Right lobe of liver (tissue), 6 donors: ENCODE measurements at places on chromosomes 11 and 22.

DNA sequence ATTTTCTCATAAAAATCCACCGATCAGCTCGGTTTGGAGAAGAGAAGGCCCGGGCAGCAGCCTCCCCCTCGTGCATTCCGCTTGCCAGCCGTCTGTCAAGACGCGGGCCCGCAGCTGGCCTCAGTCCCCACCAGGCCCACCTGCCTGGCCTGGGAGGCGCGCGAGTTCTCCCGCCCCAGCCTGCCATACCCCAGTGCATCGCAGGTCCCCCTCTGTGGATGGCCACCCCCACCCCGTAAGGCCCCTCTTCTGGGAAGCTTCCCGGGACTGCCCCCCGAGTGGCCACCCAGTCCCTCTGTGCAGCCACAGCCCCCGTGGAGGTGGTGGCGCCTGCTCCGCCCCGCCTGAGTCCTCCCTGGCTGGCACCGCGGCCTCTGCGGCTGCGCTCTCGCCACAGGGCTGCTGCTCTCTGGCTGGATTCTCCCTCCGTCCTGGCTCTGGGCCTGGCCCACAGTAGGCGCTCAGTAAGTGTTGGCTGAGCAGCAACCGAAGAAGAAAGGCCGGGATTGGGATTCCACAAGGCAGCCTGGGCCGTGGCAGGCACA lies 74.0 kb upstream of the TCF20 start:
- no peak for DNase-seq

DNA sequence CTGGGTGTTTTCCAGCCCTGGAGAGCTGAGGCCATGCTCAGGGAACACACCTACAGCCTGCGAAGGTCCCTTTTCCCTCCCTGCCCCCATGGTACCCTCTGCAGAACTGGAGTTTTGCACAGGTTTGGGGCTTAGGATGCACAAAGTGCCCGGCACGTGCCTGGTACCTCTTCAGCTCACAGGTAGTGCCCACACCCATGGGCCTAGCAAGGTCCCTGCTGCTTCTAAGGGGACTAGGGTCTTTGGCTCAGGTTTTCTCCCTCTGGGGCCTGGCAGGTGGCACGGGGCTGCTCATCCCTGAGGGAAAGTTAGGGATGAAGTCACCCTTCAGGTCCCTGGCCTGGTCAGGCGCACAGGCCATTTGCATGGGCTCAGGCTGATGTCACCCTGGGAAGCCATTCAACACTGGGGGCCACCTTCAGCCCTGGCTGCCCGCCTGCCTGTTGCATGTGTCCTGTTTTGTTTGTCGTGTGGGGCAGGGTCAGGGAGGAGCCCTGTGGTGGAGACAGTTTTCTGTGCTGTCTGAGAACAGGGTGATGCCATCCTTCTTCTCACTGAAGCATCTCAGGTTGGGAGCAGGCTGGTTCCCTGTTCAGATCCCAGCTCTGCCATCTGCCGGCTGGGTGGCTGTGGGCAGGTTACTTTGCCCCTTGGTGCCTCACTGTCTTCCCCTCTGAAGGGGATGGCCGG lies 68.3 kb upstream of the CRYBB3 start:
- peak; percentile 86 for DNase-seq

GRCh38 chr11:127105593-127106541 lies 105.3 kb upstream of the KIRREL3 start:
- DNase-seq = peak; percentile 66

DNA sequence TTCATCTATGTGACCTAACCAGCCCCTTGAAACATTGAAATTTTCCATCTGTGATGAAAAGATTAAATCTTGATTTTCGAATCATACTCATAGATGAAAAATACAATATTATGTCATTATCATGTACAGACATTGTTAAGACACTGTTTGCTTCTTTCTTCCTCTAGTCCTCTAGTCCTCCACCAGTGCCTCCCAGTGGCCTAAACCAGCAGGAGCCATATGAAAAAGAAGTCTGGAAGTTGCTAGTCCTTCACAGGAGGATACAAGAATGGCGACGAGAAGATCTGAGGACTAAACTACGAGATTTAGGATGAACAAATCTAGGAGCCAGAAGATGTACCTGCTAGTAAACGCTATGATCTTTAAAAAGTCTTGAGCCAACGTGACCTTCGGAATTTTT lies 134.1 kb downstream of the SLC17A6 start:
- DNase-seq = no peak

DNA sequence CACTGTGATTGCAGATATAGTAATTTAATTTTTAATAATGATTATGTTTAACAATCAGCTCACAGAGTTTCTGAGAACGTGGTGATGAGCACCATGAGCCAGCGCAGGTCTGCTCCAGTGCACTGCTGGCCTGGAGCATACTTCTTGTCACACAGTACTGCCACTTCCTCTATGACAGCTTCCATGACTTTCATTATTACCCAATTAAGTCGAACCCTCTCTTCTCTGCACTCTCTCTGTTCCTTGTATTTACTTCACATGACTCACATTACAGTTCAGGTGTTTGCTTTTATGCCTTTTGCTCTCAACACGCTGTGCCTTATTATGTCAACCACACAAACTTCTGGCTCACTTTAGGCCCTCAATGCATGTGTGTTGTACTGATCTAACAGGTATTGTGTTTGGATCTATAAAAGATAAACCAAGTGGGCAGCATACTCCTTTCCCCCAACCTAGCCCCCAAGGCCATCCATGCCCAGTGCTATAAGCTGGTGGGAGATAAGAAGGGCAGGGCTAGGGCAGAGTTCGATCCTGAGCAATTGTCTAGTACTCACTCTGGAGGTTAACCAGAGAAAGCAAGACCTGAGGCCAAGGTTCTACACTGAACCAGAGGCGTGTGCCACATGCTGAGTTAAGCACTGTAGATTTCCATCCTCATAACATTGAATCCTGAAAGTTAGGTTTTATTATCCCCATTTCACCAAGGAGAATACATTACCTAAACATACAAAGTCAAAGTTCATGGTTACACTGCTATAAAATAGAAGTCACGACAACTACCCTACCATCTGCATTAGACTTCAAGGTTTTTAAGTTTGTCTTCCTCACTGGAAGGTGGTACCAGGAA lies 356.5 kb downstream of the INSC start:
- DNase-seq = no peak
